Anterior cingulate cortex (tissue), 58 donors: ENCODE measurements at places on chromosomes 6 and 20.

GRCh38 chr20:22916021-22916842 is 118.9 kb upstream of the SSTR4 start:
- DNase-seq = no peak

DNA sequence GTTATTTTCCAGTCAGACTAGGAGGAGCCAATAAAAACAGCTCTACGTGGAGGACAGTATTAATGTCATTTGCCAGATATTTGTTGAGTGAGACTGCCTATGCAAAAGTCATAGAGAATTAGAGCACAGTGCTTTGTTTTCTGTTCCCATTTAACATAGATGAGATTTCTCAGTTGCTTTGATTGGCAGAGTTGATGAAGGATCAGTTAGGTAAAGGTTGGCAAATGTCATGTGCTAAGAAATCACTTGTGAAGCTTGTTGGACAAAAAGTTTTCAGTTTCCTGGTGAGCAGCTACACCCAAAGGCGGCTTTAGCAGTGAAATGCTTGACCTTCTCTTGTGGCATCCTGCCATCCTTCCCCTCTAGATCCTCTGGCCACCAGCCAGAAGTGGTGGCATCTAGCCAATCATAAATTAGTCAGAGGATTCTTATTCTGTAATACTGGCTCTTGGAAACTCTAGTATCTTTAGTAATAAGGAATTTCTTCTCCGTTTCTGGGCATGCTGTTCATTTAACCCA is 37.0 kb downstream of the BCKDHB start:
- no peak for DNase-seq

DNA sequence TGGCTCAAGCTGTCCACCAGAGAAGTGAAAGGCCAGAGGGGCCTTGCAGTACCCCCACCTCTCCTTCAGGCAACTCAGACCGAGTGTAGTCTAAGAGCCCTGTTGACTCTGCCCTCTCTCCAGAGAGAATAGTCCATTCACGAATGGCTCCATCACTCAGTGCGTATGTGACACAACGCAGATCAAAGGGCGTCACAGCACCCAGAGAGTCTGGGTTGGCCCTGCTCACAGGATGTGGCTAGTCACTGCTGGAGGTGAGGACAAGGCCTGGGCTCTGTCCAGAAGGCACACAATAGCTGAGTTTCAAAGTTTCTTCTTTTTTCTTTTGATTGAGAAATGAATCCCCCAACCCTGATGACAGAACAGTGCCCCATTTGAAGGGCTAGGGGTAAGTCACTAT is 74.1 kb downstream of the TRMT11 start:
- DNase-seq = no peak

GRCh38 chr20:60237981-60238380 is 279.8 kb downstream of the CDH26 start:
- DNase-seq = no peak

DNA sequence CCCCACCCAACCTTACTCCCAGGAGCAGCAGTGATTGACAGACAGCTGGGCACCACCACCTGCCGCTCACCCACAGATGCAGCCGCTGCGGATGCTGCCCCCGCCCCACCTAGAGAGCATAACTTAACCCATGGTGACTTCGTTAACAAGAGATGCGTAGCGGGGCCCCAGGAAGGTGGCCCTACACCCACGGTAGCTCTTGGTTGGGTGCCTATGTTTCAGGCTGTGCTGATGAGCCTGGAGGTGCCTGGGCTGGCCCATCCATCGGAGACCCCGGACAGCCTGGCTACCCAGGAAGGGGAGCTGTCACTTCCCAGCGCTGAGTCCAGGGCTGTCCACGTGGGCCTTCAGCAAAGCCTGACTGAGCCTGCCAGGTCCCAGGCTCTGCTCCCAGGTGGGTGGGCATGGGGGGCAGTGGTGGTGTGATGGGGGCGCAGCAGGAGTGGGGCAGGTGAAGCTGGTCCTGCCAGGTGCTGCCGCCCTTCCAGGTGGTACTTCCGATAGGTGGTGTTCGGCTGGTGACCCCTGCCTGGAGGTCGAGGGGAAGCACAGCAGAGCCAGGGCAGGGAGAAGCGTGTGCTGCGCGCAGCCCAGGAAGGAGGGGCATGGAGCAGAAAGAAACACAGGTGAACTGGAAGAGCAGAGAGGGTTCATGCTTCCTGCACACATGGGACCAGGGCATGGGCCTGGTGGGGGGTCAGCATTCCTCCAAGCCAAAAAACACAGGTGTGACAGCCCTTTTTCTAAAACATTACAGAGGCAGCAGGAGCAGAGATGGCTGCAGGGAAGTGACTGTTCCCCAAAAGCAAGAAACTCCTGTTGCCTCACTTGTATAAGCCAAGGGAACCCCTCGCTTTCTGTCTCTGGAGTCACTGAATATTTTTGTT is 56.9 kb downstream of the SYNJ2 start:
- no peak for DNase-seq
